CD8-positive, alpha-beta T cell (primary cell): ENCODE measurements at places on chromosomes 4 and X. TPM values are rescaled to one million over a fixed set of nuclear protein-coding genes. Genes with fewer than 3 reads are reported as not detected.

DNA sequence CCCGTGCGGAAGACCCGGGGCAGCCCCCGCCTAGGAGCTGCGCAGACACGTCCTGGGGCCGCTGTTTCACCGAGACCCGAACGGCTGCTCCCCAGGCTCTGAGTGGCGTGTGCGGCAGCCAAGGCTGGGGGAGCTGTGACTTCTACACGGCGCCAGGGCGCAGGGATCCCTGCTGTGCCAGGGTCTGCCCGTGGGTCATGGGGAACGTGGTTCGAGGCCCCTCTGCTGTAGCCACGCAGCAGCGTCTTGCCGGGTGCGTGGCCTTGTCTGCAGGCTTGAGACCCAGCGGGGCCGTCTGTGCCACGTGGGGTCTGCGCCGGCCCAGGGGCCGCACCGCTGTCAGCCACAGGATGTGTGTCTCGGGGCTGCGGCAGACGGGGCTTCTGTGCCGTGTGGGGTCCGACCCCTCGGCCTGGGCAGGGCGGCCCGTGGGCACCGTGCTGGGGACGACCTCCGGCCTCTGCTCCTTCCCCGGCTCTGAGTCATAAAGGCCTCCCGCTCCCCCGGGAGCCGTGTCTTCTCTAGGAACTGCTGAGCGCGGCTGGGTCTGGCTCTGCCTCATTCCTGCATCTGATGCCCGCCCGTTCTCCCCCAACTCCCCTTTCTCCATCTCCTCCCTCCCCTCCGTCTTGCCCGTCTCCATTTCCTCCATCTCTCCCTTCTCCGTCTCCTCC is 12.7 kb upstream of the GTPBP6 start:
- no peak for DNase-seq

DNA sequence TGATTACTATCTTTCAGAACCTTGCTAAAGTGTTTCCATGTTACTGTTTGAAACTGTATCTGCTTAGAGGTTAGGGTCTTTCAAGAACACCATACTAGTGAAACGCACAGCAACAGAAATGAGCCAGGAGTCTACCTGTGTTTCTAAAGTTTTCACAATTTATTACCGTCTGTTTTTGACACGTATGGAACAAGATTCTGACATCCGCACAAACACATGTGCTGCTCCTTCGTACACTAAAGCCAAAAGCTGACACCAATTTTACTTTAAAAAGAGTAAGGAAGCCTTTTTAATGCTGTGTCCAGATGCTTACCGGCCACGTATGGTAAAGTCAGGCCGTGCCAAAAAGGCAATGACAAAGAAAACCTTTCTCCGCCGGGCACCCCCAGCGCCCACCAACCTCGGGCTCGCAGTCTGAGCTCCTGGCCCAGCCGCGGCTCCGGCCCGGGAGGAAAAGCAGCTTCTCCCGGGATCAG is 532 bp downstream of the RPS4X start:
- no peak for DNase-seq

- no peak for DNase-seq
These were observed 48.1 kb upstream of the S100G start for GRCh38 chrX:16601885-16602284.

GRCh38 chrX:48975541-48975940 is 3.9 kb upstream of the KCND1 start:
- no peak for DNase-seq

DNA sequence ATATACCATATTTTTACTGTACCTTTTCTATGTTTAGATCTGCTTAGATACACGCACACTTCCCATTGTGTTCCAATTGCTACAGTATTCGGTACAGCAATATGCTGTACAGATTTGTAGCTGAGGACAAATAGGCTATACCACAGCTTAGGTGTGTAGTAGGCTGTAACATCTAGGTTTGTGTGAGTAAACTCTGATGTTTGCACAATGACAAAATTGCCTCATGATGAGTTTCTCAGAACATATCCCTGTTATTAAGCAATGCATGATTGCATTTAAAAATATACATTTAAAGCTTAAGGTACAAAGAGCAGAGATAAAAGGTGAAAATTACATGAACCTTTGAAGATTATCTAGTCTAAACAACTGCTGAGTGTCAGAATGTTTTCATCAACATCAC is 181.7 kb downstream of the ADGRA3 start:
- no peak for DNase-seq

DNA sequence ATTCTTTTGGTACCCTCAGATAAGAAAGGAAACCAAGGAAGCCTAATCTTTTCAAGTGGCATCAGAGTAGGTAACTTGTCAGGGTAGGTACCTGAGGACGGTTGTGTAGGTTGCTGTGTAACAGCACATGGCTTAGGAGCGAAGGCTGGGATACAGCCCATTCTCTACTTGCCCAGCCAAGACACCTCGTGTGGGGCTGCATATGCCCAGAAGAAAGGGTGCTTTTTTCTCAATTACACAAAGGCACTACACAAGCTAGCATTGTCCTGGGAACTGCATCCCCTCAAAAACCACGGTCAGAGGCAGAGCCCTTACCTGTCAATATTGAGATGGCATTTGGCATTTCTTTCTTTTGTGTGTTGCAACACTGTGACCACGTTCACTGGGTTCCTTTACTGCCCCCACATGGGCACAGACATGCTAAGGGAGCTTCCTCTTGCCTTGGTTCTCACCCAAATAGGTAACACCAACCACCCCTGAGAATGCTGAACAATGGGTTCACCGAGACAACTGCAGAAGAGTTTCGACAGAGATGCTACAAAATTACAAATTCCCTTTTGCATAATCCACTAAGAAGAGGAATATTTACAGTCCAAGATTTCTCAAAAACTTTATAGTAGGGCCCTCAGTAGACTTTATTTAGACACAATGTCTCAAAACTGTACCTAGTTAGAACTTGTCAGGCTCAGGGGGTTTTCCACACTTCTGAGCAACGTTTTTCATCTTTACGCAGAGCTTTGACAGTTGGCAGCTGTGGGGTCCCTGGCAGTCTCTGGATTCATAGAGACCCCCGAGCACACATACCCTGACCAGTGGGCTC is 35.8 kb upstream of the TNIP3 start:
- no peak for DNase-seq

DNA sequence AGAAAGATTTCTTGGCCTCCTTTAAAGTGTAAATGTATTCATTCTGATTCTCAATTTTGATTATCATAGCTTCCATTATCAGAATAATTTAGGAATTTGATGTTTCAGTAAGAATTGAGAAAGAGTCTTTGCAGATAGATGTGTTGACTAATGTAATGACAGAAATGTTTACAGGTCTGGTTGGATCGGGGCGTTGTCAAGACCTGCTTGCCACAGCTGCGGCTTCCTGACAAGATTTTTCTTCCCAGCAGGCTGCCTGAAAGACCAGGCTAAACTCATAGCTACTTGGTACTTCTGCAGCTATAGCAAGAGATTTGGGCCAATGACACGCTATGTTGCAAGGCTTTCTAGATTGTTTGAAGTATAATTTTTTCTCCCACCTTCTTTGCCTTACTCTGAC is 91.5 kb upstream of the ANKRD50 start:
- DNase-seq: no peak

- DNase-seq: no peak
These were observed 5.4 kb upstream of the PF4V1 start for GRCh38 chr4:73847526-73848182.

- DNase-seq: no peak
These were observed 184.2 kb downstream of the STAG2 start for GRCh38 chrX:124145749-124146148.

DNA sequence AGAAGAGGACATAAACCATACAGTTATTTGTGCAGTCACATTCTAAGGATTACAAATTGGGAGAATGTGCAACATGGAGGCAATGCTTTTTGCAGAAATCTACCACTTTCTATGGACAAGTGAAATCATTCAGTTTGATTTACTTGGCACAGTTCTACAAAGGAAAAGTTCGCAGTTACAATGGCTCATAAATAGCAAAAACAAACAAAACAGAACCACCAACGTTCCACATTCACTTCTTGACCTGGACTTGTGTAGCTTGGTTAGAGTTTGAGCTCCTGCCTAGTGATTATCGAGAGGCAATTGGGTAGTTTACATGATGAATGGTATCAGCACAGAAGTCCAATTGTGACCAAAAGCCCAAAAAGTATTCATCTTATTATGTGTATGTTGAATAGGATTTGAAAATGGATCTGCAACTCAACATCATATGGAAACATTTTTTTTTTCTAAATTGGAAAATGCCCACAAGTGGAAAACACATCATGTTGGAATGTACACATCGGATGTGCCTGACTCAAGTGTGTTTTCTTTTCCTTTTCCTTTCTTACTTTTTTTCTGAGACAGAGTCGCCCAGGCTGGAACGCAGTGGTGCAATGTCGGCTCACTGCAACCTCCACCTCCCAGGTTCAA is 123.8 kb downstream of the LUZP4 start:
- no peak for DNase-seq

- no peak for DNase-seq
These were observed 103.6 kb downstream of the RTL3 start for GRCh38 chrX:78555401-78555980.

DNA sequence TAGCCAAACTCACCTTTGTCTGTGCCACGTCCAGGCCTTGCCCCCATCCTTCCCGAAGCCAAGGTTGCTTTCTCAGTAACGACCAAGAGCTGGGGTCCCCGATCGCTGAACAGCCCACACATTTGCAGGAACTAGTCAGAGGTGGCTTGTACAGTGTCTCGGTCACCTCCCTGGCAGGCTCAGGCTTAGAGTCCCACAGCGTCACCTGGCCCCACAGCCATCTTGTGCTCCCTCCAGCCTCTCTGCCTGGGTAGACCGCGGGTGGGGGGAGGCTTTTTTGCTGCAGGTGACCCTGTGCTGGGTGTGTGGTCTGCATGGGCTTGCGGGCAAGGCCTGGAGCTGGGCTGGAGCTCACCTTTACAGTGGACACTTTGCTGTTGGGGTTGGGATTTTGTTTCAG is 60.2 kb downstream of the PSAPL1 start:
- DNase-seq: no peak

GRCh38 chr4:2068198-2068470 is 9.0 kb downstream of the NAT8L start:
- DNase-seq: no peak

GRCh38 chr4:24805067-24805466 is 9.7 kb downstream of the SOD3 start:
- no peak for DNase-seq

- no peak for DNase-seq
These were observed 2.6 kb upstream of the LAS1L start for GRCh38 chrX:65537229-65537628.

GRCh38 chrX:80412042-80412441 is 8.2 kb upstream of the TENT5D start:
- no peak for DNase-seq

DNA sequence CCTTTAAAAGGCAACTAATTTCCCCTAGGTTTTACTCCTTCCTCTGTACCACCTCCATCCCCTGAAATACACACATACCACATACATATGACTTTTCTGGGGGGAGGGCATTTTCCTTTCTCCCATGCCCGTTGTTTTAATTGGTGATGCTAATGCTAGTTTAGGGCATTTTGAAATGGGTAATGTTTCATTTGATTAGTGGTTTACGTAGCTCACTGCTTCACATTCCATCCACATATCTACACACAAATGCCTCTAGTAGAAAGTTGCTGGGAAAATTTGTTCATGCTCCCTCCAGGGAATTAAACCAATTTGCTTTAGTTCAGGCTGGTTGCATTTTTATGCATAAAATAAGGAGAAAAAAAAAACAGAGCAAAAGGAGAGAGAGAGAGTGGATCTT is 231.2 kb downstream of the FRAS1 start:
- no peak for DNase-seq

DNA sequence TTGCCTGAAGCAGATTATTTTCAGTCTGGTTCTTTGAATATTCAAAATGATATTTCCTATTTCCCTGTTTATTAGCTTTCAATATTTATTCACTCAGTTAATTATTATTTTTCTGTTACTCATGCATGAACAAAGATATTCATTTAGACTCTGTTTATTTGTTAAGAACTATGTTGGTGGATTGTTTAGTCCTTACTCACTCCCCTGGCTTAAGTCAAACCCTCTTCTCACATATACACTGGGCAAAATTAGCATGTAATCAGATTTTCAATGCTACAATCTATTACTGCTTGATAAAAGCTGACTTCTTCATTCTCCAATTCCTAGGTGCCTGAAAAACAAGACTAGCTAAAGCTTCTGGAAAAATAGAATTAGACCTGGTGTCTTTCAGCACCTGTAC is 335.8 kb downstream of the FAT4 start:
- no peak for DNase-seq

DNA sequence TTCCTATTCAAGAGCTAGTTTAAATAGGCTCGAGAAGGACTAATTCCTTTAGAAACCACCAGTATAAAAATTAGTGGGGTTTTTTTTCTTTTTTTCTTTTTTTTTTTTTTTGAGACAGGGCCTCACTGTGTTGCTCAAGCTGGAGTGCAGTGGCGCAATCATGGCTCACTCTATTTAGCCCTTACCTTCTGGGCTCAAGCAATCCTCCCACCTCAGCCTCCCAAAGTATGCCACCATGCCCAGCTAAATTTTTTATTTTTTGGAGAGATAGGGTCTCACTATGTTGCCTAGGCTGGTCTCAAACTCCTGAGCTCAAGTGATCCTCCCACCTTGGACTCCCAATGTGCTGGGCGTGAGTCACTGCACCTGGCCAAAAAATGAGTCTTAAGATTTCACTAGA is 52.8 kb downstream of the APOO start:
- DNase-seq: no peak

GRCh38 chr4:121726642-121727268 is 30.0 kb upstream of the ANXA5 start:
- DNase-seq: no peak

GRCh38 chr4:179509489-179509888 is 2067.3 kb upstream of the AGA start:
- DNase-seq: no peak

GRCh38 chrX:30060718-30061117 is 154.6 kb upstream of the MAGEB2 start:
- DNase-seq: no peak

GRCh38 chr4:84492290-84492689 is 6.8 kb downstream of the NKX6-1 start:
- no peak for DNase-seq

- DNase-seq: no peak
These were observed 1.4 kb downstream of the PAQR3 start for GRCh38 chr4:78937837-78938236.

- DNase-seq: no peak
These were observed 685 bp upstream of the NDNF start for GRCh38 chr4:121073004-121073435.

ZDHHC15 gene
- total RNA-seq: 0.24 TPM

L1CAM gene
- total RNA-seq: not detected

ARHGAP4 gene
- total RNA-seq: 440 TPM

HERC6 gene
- 8.2 TPM for total RNA-seq

TKTL1 gene
- 1.00 TPM for total RNA-seq

KLHL34 gene
- 0.25 TPM for total RNA-seq

CCSER1 gene
- total RNA-seq: 0.61 TPM

RHOH gene
- 539 TPM for total RNA-seq

COL4A6 gene
- total RNA-seq: not detected

GC gene
- not detected for total RNA-seq

CPLX1 gene
- total RNA-seq: 1.2 TPM

AR gene
- not detected for total RNA-seq

PAGE1 gene
- not detected for total RNA-seq

CXCL10 gene
- total RNA-seq: not detected

TCEAL7 gene
- not detected for total RNA-seq
